CD4-positive, alpha-beta T cell treated with Interleukin-17A for 1 hour (primary cell): ENCODE measurements at places on chromosomes 6 and 20.

DNA sequence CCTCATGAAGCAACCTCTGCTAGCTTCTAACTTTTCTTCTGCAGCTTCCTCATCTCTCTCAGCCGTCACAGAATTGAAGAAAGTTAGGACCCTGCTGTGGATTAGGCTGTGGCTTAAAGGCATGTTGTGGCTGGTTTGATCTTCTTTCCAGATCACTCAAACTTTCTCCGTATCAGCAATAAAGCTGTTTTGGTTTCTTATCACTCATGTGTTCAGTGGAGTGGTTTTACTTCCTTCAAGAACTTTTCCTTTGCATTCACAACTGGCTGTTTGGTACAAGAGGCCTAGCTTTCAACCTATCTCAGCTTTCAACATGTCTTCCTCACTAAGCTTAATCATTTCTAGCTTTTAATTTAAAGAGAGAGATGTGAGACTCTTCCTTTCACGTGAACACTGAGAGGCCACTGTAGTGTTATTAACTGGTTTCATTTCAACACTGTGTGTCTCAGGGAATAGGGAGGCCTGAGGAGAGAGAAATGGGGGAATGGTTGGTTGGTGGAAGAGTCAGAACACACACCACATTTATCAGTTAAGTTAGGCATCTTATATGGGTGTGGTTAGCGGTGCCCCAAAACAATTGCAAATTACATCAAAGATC is 17.2 kb downstream of the ZSCAN23 start:
- DNase-seq: no peak

DNA sequence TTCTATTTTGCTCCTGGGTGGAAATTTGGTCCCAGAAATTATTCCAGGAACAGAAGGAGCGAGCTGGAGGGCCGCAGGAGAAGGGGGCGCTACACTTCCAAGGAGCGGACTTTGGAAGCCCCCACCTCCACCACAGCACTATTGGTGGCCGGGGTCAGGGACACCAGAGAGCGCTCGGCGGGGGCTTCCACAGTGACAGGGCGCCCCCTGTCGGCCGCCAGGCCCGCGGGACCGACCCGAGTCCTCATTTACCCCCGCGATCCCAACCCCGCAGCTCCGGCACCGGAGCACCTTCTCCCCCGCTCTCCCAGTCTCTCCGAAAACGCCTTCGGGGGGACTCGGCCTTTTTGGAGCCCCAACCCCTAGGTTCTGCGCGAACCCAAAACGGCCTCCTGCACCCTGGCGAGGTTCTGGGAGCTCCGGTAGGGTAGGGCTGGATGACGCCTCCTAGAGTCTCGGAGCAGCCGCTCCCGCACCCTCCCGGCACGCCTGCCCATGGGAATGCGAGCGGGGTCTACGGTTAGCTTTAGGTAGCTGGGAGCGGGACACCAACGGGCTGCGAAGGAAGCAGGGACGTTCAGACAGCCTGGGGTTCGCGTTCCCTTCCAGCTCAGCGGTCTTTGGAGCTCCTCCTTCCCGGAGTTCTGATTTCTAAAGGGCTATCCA is 2.4 kb upstream of the FOXA2 start:
- no peak for DNase-seq

DNA sequence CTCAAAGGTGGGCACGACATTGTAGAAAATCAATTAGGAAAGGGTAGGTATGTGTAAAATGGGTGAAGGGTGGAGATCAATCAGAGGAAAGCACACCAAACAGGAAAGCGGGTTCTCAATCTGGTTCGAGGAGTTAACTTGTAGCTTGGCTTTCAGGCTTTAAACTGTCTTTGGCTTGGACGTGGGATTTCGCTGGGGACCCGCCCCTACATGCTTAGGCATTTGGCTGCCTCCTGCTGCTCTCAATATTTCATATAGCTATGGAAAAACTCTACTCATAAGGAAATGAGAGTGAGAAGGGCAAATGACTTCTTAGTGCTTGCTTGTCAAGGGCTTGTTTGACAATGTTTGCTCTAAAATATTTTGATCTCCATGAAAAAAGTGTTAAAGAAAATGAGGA is 38.1 kb upstream of the PDE7B start:
- no peak for DNase-seq

DNA sequence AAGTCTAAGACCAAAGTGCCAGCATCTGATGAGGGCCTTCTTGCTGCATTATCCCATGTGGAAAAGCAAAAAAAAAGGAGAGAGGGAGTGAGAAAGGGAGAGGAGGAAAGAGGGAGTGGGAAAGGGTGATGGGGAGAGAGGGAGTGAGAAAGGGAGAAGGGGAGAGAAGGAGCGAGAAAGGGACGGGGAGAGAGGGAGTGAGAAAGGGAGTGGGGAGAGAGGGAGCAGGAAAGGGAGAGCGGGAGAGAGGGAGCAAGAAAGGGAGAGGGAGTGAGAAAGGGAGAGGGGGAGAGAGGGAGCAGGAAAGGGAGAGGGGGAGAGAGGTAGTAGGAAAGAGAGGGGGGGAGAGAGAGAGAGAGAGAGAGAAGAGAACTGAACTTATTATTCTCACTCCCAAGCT is 241.1 kb upstream of the RIMS1 start:
- no peak for DNase-seq

- DNase-seq: no peak
These were observed 135.2 kb downstream of the DST start for GRCh38 chr6:56507517-56507916.

DNA sequence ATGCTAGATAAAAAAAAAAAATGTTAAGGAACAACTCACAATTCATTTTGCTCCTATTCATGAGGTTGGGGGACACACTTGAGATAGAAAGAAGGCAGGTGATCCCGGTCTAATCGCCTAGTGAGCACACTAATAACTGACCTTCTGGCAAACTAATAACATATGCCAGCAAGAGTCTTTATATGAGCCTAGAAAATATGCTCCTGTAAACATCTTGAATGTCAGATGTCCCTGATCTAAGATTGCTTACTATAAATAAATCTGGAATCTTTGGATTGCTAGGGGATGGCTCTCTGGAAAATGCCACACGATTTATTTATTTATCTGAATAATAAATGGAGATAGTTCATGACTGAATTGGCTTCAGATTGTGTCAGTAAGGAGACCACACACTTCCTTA is 821.9 kb downstream of the GRIK2 start:
- DNase-seq: no peak

DNA sequence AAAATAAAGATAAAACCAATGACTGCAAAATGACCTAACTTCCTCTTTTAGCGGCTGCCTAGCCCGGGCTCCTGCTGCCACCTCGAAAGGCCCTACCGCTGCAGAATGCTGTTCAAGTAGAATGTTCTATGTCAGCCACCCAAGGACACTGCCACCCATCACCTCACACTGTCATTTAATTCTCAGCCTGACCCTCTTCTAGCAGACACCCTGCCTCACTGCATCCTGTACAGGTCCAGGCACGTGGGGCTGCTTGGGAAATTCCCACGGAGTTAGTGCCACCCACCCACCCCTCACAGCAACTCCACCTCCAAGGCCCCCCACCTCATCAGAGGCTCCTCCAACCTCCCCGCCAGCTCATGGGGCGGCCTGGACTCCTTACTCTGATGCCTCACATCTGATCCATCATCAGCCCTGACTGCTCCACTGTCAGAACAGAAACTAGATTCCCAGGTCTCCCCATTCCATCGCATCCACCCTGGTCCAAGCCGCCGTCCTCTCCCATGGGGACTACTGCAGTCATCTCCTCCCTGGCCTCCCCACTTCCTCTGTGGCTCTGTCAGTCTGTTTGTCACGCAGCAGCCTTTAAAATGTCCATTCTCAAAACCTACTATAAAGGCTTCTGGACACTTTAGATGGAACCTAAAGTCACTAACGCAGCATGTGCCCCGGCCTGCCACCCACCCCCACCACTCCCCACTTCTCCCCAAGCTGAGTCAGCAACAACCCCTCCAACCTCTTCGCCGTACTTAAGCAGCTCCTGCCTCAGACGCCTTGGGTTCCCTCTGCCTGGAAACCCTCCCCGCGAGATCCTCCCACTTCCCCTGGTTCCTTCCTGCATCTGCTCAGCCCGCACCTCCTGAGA is 17.0 kb downstream of the NFATC2 start:
- peak; percentile 72 for DNase-seq

DNA sequence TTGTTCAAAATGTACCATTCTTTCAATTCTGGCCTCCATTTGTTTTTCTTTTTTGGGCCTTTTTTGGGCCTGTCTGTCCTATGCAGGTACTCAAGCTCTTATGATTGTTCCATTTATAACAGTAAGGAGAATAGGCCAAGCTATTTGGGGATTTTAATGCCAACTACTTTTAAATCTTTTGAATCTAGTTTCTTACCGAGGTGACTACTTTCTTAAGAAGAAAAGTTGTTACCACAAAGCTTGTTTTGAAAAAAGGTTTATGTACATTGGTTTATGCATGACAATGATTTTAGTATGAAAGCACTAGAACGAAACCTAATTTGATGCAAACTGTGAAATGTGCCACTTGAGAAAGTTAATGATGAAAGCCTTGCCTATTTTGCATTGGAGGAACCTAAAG is 98.3 kb upstream of the MTHFD1L start:
- no peak for DNase-seq

- DNase-seq: no peak
These were observed 154.0 kb upstream of the FLRT3 start for GRCh38 chr20:14491436-14491835.

DNA sequence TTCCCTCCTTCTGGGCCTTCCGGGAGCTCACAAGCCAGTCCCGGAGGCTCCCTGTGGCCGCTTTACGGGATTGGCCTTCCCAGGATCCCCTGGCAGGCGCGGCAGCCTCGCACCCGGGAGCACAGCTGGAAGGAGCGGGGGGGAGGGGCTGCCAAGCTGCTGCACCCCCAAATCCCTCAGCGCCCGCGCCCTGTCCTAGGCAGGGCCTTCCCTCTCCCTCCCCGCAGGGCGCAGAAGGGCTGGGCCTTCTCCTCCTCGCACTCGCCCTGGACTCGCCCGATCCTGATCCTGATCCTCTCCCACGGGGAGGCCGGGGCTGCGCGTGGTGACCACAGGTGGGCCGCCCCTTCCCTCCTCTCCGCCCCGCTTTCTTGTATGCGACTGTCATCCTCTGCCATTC is 146.4 kb downstream of the FNDC1 start:
- no peak for DNase-seq

- no peak for DNase-seq
These were observed 436 bp downstream of the CAGE1 start for GRCh38 chr6:7389162-7389450.

GRCh38 chr6:25035512-25036435 is 100.0 kb upstream of the RIPOR2 start:
- DNase-seq: peak; percentile 57
